ENCODE measurements at places on chromosomes 16 and 17.

DNA sequence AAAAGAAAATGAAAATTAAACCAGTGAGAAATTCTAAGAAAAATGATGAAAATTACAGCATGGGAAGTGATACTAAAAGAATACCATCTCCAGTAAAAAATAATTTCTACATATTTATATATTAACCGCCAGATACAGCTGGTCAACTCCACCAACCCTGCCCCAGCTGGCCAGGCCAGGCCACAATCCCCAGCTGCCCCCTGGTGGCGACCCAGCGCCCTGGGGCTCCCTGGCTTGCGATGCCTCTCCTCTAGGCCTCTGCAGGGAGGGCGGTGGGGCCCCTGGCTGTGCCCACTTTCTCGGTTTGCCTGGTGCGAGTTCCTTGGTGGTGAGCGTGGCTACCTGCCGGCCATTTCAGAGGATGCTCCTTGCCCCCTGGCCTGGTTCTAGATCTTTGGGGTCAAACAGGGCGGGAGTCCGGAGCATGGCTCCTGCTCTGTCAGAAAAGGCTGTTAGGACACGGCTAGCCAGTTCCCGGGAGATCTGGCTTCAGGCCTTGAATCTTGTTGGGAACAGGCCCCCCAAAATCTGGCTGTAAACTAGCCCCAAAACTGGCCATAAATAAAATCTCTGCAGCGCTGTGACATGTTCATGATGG lies 14.5 kb downstream of the GLIS2 start:
- peak; percentile 64 for DNase-seq

DNA sequence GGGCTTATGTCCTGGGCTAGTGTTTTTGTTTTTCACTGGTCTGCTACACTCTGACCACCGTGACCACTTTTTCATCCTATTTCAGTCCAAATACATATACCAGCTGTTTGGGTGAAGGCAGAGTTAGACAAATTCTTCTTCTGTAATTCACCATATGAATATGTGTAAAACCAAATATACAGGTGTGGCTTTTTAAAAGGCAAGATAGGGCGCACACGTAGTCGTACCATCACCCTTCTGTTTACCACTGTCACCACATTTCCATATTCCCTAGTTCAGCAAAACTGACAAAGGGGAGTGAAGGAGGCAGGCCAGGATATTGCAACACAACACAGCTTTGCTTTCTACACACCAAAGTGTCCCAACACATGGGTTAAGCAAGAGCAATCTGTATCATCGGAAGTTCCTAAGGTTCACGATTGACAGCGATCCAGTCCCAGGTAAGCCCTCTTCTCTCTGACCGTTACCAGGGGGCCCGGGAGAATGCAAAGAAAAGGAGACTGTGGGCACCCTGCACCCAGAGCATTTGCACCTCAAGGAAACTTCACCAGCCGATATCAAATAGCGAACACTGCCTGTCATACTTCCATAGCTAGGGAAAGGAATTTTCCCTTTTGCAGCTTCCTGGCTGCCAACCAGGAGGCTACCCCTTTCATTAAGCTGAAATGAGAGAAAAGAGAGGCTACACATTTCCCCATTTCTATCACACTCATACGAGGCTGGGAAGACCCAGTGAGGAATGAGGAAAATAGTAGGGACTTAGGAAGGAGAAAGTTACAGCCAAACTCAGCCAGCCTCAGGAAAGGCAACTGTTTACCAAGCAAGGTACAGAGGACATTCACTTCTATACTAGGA lies 23.1 kb downstream of the CREBBP start:
- peak; percentile 30 for DNase-seq

DNA sequence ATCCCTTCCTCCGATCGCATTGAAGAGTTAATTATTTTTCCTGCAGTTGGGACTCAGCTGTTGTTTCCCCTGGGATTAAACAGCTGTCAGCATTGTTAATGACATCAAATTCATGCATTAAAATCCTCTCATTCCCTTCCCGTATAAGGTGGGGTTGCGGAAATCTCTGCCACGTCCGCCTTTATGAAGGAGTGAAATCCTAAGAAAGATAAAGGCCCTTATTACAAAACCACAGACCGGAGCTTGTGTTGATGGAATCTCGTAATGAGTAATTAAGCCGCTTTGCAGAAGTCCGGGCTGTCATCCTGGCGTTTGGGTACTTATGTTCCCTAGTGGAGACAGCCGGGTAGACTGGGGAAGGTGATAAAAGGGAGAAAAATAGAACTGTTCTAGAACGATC lies 627.6 kb downstream of the MAF start:
- DNase-seq: no peak

DNA sequence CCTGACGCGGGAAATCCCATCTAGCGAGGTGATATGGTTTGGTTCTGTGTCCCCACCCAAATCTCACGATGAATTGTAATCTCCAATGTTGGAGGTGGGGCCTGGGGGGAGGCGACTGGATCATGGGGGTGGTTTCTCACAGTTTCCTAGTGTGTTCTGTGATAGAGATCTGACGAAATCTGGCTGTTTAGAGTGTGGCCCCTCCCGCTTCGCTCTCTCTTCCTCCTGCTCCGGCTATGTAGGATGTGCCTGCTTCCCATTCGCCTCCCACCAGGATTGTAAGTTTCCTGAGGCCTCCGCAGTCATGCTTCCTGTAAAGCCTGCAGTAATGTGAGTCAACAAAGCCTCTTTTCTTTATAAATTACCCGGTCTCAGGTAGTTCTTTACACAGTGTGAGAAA lies 31.6 kb downstream of the IFT140 start:
- no peak for DNase-seq

DNA sequence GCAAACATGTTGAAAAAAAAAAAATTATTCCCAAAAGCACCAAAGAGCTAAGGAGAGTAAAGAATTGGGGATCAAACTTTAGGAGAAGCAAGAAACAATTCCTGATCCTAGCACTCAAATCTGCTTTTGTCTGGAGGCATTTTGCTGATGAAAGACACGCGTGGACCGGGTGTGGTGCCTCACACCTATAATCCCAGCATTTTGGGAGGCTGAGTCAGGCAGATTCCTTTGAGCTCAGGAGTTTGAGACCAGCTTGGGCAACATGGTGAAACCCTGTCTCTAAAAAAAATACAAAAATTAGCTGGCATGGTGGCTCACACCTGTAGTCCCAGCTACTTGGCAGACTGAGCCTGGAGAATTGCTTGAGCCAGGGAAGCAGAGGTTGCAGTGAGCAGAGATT lies 35.4 kb downstream of the ZFP90 start:
- no peak for DNase-seq

- peak; percentile 75 for DNase-seq
Observed at GRCh38 chr17:8365143-8365542, 11.4 kb downstream of the KRABD2 start.

DNA sequence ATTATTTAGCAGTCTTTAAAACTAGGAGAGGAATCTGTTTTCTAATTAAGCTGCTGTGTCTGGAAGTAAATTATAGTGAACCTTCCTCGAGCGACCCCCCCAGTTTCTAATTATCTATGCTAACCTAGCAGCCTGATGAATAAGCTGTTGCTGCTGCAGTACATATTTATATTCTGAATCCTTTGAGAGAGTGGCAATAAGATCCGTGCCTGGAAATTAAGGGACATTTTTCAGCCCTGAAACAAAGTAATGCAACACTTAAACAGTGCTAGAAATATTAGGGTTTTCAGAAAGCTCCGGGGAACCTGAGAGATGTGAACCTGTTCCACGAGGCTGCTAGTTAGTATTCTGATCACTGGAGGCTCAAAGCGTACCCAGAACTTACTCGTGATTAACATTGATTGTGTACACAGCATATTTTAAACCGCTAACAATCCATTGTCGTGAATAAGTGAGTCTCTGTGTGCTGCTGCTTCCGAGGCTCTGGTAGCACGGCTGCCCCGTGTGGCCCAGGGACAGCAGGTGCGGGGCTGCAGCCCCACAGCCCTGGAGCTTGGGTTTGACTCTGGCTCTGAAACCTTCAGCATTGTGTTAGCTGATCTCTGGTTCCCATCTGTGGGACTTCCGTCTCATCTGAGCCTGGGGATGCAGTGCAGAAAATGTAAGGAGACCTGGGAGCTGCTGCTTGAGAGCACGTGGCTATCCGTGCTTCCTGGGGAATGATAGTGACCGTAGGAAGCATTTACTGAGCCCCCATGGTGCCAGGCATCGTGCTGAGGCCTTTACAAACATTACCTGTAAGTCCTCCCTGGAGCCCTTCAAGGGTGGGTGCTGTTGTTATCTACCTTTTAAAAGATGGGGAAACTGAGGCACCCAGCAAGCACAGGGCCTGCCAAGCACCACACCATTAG lies 190.9 kb upstream of the CHMP6 start:
- no peak for DNase-seq

DNA sequence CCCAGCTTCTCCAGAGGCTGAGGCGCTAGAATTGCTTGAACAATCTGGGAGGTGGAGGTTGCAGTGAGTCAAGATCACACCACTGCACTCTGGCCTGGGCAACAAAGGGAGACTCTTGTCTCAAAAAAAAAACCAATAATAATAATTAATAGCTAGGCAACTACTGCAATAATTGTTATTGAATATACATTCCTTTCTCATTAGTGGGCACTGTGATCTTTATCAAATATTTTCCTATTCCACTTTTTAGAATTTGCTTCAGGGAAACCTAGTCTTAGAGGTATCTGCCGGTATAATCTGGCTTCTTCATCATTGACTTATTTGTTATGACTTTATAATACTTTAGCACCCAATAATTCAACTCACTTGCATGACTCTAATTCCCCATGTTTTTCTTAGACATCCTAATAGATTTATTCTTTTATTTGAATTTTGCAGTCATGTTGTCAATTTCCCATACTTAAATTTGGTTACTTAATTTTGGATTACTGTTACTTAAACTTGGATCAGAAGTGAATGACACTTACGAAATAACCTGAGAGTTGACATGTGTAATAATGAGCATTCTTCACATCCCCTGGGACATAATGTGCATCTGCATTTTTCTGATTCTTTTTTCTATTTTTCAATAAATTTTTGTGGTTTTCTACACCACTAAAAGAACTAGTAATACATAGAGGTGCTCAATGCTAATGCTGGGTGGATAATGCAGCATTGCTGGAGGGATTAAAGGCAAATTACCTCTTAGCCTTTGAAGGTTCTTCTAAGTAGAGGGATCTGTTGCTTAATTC lies 25.0 kb upstream of the KCNJ16 start:
- no peak for DNase-seq

- DNase-seq: no peak
Observed at GRCh38 chr17:62675260-62675659, 47.8 kb downstream of the MRC2 start.

DNA sequence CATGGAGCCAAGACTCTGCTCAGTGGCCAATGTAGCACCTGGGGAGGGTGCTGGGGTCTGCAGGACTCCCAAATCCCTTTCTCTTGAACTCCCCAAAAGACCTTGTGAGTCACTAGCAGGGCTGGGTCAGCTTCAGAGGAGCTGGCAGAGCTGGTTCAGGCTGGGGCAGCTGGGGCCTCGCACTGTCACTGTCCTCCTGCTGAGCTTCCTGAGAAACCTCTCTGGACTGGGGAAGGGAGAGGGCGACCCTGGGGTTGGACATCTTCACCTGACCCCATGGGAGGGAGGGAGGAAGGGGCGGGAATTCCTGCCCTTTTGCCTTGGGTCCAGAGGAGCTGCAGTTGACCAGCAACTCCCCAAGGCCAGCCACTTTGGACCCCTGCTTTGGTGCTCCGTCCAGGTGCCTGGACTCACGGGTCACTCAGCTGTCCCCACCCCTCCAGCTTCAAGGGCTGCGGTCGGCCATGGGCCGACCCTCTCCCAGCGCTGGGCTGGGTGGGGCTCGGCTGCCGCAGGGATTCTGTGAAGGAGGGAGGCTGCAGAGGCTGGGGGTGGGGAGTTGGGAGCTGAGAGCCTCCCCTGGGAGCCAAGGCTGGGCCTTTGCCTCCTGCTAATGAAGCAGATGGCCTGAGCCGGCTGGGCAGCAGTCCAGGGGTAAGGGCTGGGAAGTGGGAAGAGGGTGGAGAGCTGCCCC lies 9.2 kb downstream of the FMNL1 start:
- no peak for DNase-seq

DNA sequence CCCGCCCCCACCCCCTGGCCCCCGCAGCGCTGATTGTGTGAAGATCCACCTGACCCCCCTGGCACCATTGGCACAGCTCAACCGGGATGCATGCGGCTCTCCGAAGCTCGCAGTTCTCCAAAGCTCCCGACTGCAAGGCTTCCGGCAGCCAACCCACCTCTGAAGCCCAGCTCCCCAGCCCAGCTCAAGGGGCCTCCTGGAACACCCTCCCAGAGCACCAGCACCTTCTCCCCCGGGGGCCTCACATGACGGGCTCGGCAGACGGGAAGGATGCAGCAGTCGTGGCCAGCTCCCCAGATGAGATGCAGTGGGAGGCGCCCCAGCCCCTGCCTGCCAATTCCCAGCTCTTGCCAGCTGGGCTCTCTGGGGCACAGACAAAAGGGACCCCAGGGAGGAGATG lies 215.3 kb downstream of the ZNF423 start:
- no peak for DNase-seq

DNA sequence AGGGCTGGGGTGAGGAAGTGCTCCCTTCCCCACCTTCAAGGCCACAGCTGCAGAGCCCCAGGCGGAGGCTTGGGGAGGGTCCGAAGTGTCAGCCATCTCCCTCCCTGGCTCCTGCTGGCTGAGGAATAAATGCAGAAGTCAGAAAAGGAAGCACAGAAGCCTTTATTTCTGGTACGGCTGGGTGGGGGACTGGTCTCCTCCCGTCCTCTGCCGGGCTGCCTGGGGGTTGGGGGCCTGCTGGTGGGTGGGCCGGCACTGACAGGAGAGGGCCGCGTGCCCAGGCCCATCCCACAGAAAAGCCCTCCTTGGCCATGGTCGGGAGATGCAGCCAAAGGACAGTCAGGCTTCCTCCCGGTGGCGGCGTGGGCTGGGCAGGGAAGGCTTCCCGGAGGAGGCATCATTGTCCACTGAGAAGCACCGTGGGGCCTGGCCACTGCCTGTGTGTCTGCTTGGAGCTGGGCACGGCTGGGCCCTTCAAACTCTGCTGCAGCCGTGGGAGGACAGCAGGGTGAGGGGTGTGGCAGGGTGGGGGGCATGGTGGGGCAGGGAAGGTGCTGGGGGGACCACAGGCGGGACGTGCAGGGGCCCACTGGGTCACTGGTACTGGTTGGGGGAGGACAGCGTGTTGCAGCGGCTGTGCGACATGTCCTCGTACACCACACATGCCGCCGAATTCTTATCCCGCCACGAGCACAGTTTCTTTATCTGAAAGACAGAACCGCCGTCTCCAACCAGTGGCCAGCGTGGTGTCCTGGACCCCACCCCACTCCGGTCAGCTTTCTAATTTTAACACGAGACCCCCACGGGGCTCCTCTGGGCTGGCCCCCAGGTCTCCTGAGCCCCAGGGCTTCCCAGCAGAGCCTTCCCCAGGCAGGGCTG lies 2.4 kb downstream of the CD7 start:
- DNase-seq: no peak

DNA sequence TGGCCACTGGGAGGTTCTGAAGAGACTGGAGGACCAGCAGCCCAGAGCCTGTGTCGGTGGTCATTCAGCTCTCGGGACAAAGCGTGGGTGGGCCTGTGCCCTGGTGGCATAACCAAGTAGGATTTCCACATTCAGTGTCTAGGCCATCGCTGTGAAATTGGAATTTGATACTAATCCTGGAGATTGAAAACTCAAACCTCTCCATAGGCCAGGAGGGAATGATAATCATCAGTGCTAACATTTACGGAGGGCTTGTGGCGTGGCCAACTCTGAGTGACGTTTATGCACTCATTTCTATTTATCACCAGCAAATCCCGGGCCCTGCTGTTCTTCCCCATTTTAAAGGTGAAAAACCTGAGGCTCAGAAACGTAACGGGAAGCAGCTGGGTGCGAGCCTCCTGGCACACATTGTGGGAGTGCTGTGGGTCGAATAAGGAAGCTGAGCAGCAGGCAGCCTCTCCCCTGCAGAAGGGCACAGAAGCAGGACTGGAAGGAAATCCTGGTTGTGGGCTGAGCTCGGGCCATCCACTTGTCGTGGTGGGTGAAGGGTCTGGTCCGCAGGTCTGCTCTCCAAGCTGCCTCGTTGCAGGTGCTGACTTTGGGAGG lies 33.1 kb downstream of the RAI1 start:
- DNase-seq: no peak
